ENCODE measurements at places on chromosomes 13 and 19.

- DNase-seq, result no peak
Observed at GRCh38 chr13:96671073-96671472, 323.2 kb downstream of the OXGR1 start.

GRCh38 chr19:31220540-31220939 lies 128.7 kb downstream of the TSHZ3 start:
- DNase-seq, result no peak

GRCh38 chr13:72204291-72204690 lies 337.3 kb upstream of the DACH1 start:
- no peak for DNase-seq

- no peak for DNase-seq
Observed at GRCh38 chr13:91498298-91498697, 99.9 kb downstream of the GPC5 start.

DNA sequence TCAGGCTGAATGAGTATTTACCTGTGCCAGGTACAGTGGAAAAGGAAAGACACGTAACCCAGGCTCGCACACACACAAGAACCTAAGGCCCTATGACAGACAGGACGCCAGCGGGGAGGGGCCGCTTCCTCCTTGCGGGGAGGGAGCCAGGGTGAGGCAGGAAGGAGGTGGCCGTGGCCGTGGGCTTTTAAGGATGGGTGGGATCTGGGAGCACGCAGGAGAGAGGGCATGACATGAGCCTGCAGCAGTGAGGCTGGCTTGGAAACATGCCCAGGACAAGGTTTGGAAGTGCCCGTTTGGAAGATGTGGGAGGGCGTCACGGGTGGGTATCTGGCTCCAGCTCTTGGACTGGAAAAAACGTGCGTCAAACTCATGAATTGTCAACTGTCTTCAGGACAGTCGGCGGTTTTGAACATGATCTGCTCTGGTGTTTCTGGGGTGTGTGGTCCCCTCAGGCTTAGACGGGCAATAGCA lies 20.1 kb downstream of the SH3GL1 start:
- no peak for DNase-seq

- no peak for DNase-seq
Observed at GRCh38 chr19:29815231-29815630, 3.4 kb downstream of the CCNE1 start.

GRCh38 chr13:37406031-37406430 lies 192.5 kb downstream of the POSTN start:
- no peak for DNase-seq

- no peak for DNase-seq
Observed at GRCh38 chr13:93955904-93956303, 523.6 kb downstream of the DCT start.
